ENCODE measurements at places on chromosomes 12 and 14.

DNA sequence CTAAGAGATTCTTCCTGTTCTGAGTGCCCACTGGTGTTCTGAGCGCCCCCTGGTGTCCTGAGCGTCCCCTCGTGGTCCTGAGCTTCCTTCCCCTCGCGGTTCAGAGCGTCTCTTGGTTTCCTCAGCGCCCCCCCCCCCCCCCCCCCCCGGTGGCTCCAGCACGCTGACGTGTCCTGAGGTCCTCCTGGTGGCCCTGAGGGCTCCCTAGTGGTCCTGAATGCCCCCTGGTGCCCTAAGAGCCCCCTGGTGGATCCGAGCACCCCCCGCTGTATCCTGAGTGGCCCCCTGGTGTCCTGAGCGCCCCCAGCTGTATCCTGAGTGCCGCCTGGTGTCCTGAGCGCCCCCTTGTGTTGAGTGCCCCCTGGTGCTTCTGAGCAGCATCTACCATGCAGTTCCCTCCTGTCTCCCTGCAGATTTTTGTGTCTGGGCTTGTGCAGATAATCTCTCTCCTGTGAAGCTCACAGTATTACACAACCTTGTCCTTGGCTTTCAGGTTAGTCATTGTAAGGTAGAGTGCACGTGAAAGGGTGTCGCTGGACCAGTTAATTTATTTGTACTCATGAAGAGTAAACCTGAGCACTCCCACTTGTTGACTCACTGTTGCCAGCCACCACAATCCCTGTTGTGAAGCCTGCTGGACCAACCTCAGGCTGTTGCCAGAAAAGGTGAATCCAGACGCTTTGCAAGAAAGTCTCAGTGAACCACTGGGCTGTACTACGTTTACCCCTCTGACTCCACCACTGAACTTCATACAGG is 1168.4 kb downstream of the TMEM121 start:
- DNase-seq, result no peak

DNA sequence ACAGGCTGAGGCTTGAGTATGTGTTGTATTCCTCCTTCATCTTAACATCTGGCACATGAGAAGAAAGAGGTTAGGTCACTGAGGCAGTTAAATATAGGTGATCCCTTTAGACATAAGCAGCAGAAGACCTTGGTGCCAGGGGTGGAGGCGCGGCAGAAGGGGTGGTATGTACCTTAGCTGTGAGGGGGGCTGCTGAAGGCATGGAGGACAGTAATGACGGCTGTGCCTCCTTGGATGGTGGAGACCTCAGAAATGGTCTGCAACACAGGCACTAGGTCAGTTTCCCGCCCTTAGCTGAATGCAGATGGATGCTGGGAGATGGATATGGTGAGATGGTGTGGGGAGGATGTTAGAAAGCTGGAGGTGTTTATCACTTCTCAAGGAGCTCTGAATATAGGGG is 1.5 kb upstream of the PNMA1 start:
- no peak for DNase-seq

DNA sequence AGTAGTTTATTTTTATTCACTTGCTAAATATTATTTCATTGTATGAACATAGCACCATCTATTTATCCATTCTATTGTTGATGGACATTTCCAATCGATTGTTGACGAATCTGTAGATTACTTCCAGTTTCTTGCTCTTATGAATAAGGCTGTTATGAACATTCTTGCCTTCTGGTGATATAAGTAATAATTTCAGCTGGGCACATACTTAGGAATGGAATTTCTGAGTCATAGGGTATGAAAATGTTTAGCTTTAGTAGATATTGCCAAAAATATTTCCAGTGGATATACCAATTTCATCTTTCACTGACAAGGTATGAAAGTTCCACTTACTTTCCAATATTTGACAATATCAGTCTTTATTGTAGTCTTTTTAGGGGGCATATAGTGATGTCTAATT is 468.5 kb downstream of the ETNK1 start:
- DNase-seq, result no peak

GRCh38 chr14:91570021-91570420 is 59.9 kb upstream of the PPP4R3A start:
- DNase-seq, result no peak

GRCh38 chr12:25388183-25388582 is 137.5 kb upstream of the KRAS start:
- no peak for DNase-seq

DNA sequence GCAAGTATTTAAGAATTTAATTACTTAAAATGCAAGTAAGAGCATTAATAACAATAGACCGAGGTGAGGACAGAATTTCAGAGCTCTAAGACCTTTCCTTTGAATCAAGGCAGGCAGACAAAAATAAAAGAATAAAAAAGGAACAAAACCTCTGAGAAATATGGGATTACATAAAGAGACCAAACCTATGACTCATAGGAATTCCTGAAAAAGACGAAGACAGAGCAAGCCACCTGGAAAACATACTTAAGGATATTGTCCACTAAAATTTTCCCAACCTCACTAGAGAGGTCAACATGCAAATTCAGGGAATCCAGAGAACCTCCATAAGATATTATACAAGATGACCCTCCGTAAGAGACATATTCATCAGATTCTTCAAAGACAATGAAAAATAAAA is 325.1 kb downstream of the AEBP2 start:
- DNase-seq, result no peak

DNA sequence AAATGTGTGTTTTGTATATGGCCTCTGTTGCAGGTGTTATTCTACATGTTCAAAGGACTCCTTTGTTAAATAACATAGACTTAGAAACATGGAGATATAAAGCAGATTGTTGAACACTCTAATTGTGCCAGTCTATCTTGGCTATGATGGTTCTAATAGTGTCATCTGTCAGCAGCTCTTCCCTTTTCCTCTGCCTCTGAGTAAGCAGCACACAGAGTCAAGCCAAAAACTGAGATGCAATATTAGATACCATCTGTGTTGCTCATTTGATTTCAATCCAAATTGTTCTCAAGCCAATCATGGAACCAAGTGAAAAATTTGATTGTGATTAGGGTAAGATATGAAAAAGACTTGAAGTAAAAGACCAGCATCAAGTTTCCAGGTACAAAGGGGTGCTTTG is 871.1 kb upstream of the MGAT4C start:
- no peak for DNase-seq

DNA sequence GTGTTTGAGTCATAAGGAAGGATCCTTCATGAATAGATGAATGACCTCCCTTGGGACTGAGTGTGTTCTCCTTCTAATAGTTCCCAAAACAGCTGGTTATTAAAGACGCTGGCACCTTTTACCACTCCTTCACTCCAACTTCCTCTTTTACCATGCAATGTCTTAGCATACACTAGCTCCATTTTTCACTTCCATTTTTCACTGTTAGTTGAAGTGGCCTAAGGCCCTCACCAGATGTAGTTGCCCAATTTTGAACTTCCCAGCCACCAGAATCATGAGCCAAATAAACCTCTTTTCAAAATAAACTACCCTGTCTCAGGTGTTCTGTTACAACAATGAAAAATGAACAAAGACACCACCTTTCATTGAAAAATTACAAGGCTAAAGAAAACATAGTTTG is 64.7 kb downstream of the GPR65 start:
- no peak for DNase-seq

- DNase-seq, result no peak
Observed at GRCh38 chr12:110349514-110350151, 53.9 kb downstream of the ANAPC7 start.

DNA sequence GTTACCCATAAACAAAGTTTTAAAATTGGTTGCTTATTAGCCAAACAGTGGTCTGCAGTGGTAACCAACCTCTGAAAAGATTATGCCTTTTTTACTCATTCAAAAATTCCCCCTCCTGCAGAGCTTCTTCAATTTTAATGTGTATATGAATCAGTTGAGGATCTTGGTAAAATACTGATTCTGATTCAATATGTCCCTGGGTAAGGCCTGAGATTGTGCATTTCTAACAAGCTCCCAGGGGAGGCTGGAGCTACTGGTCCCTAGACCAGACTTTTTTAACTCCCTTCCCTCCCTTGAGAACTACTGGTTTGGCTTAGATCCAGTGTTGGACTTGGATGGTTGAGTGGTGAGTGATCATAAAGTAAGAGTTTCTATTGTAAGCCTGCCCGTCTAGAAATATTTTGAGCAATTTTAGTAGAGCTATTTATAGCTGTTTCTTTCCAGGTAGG is 90.2 kb downstream of the FUT8 start:
- DNase-seq, result no peak

- no peak for DNase-seq
Observed at GRCh38 chr14:104217486-104218360, 79.3 kb downstream of the KIF26A start.

DNA sequence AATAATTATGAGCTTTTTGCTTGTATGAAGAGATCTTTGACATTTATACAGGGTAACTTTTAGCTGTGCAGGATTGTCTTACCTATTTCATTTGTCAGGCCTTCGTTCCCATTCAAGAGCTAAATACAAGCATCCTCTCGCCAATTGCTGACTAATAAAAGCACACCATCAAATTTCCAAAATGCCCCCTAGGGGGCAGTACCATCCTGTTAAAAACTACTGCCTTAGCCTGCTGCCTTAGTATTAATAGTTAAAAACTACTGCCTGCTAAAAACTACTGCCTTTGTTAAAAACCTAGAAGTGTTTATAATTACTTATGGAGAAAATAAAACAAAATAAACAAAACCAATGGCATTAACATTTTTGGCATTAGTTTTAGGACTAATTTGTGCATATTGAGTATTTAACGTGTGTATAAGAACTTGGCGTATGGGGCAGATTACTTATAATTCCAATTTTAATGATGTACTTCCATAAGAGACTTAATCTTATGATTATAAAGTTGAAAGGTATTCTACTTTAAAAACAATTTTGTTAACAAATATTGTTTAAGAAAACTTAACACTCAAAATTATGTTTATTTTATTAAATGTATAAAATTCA is 3.0 kb upstream of the IFI27L2 start:
- DNase-seq, result peak; percentile 29

GRCh38 chr12:6667559-6668210 is 4.8 kb upstream of the ING4 start:
- no peak for DNase-seq

GRCh38 chr14:68014771-68015170 is 195.2 kb downstream of the RAD51B start:
- no peak for DNase-seq

- no peak for DNase-seq
Observed at GRCh38 chr12:49885663-49886461, 17.8 kb downstream of the FAIM2 start.

DNA sequence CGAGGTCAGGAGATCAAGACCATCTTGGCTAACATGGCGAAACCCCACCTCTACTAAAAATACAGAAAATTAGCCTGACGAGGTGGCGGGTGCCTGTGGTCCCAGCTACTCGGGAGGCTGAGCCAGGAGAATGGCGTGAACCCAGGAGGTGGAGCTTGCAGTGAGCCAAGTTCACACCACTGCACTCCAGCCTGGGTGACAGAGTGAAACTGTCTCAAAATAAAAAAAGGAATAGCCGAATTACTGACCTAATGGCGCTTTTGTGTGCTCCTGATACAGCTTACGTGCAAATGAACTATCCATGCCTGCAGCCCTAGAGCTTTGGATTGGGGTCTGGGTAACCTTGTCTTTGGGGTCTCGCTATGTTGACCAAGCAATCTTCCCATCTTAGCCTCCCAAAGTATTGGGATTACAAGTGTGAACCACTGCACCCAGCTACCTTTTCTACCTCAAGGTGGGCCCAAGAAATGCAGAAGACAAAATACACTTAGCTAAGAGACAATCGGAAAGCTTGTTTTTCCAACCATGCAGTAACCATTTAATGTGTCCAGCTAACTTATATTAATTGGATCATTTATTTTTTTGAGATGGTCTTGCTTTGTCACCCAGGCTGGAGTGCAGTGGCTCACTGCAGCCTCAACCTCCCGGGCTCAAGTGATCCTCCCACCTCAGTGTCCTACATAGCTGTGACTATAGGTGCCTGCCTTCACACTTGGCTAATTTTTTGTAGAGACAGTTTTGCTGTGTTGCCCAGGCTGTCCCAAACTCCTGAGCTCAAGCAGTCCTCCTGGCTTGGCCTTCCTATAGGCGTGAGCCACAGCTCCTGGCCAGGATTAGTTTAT is 5.5 kb downstream of the PABPN1 start:
- DNase-seq, result no peak

DNA sequence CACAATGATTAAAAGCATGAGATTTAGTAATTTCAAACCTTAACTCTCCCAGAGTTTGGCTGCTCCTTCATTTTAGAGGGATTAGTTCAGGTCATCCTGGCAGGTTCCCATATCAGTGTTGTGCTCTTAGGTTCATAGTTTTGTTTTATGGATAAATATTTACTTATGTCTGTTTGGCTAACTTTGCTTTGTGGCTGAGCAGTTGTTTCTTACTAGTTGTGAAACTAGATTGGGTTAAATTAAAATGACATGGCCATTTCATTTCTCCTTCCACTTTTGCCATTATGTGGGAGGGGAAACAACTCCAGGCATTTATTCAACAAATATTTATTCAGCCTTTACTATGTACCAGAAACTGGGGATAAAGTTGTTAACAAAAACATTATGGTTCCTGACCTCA is 158.8 kb downstream of the TMTC3 start:
- DNase-seq, result no peak

DNA sequence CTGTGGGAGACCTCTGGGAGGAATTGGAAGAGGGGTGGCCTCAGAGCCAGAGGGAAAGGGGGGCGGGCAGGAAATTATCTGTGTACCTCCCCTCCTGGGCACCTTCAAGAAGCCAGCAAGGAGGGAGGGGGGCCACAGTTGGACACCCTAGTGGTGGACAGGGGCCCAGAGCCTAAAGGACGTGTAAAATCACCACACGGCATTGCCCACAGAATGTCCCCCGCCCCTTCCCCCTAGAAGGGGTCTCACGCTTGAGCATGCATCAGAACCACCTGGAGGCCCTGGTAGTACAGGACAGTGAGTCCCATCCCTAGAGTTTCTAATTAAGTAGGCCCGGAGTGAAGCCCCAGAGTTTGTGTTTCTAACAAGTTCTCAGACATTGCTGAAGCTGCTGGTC is 8.2 kb downstream of the ENDOU start:
- no peak for DNase-seq

- DNase-seq, result no peak
Observed at GRCh38 chr12:88334271-88334670, 192.2 kb downstream of the TMTC3 start.

DNA sequence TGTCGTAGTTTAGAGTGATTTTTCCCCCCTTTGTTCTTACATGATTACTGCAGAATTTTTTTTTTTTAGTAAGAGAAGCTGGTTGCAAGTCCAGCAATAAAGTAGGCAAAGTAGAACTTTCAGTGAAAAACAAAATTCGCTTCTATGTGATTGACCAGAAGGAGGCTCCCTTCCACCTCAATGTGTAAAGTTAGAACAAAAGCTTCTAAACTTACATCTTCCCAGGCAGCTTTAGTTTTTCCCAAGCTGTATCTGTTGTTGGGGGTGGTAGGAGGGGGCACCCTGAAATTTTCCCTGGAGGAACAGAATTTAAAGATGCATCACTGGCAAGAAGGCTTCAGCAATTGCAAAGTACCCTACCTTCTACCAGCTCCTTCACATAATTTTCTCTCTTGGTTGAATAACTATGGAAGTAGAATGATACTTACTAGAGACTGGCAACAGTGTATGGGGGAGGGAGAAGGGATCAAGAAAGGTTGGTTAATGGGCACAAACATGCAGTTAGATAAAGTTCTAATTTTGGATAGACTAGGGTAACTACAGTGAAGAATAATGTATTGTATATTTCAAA is 87.3 kb upstream of the E2F7 start:
- DNase-seq, result no peak

- no peak for DNase-seq
Observed at GRCh38 chr14:21498540-21499526, 12.3 kb downstream of the METTL3 start.

Measured in stimulated activated CD8-positive, alpha-beta memory T cell treated with anti-CD3 and anti-CD28 coated beads, Interleukin-7, amount 100 ng/mL, for 1 hour (primary cell).